Dermis blood vessel endothelial cell (primary cell): ENCODE measurements at places on chromosomes 16 and 17. TPM values are rescaled to one million over a fixed set of nuclear protein-coding genes. Genes with fewer than 3 reads are reported as not detected.
A peak's percentile ranks its signal among the peaks of the same experiment; 100 is the strongest.

CD300H gene
- total RNA-seq, result not detected in 2 replicates

GP1BA gene
- not detected in 2 replicates for total RNA-seq

DNA sequence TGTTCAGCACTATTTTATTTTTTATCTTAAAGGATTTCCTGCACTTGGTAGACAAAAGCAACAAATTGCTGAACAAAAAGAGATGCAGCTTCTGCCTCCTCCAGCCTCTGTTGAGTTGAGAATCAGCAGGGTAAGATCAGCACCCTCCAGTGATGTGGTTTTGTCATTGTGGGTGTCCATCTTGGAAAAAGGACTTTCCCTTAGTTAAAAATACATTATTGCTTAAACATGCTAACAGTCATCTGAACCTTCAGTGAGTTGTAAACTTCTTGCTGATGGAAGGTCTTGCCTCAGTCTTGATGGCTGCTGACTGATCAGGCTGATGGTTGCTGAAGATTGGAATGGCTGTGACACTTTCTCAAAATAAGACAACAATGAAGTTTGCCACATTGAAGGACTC lies 101.2 kb downstream of the PHKB start:
- DNase-seq, result no peak

DNA sequence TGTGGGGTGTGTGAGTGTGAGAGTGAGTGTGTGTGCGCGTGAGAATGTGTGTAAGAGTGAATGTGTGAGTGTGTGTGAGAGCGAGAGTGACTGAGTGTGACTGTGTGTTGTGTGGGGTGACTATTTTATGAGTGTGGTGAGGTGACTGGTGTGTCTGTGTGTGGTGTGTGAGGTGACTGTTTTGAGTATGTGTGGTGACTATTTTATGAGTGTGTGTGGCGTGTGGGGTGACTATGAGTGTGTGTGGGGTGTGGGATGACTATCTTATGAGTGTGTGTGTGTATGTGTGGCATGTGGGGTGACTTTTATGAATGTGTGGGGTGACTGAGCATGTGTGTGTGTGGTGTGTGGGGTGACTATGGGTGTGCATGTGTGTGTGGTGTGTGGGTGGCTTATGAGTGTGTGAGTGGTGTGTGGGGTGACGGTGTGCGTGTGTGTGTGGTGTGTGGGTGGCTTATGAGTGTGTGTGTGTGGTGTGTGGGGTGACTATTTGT lies 152.9 kb upstream of the PLCG2 start:
- no peak for DNase-seq

DNA sequence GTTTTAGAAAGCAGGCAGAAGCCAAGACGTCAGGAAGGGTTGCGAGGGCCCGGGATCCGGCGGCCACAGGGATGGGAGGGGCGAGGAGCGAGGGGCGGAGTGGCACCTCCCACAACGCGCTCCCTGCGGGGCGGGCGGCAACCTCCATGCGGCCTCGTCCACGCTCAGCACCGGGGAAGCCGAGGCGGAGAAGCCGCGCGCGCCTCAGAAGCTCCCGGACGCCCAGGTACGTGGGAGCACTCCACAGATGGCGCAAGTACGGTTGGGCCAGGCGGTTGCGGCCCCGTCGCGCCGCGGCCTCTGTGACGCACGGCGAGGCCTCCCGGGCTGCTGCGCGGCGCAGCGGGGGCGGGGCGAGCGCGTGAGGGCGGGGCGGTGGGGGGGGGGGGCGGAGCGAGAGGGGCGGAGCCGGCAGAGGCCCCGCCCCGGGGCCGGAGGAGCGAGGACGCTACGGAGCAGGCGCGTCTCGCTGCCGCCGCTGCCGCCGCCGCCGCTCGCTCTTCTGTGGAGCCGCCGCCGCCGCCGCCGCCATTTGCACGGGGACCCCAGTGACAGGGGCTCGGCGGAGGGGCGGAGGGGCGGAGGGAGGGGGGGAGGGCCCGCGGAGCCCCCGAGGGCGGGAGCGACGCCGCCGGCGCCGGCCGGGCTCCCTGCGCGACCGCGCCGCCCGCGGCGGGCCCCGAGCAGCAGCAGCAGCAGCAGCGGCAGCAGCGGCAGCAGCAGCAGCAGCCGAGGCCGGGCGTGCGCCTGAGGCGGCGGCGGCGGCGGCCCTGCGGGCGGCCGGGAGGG lies at the start of gene TENT4B:
Gene TENT4B (plus strand): TSS at position 500 of the 789 bp plus-strand sequence. CDS start 316 bp downstream, outside the sequence.
- peak; percentile 89 for DNase-seq

CFAP97D1 gene
- total RNA-seq, result not detected in 2 replicates

GRCh38 chr16:24694931-24695330 lies 34.5 kb upstream of the TNRC6A start:
- no peak for DNase-seq

GPRC5C gene
- total RNA-seq, result 1.8 and 2.0 TPM in 2 replicates

DNA sequence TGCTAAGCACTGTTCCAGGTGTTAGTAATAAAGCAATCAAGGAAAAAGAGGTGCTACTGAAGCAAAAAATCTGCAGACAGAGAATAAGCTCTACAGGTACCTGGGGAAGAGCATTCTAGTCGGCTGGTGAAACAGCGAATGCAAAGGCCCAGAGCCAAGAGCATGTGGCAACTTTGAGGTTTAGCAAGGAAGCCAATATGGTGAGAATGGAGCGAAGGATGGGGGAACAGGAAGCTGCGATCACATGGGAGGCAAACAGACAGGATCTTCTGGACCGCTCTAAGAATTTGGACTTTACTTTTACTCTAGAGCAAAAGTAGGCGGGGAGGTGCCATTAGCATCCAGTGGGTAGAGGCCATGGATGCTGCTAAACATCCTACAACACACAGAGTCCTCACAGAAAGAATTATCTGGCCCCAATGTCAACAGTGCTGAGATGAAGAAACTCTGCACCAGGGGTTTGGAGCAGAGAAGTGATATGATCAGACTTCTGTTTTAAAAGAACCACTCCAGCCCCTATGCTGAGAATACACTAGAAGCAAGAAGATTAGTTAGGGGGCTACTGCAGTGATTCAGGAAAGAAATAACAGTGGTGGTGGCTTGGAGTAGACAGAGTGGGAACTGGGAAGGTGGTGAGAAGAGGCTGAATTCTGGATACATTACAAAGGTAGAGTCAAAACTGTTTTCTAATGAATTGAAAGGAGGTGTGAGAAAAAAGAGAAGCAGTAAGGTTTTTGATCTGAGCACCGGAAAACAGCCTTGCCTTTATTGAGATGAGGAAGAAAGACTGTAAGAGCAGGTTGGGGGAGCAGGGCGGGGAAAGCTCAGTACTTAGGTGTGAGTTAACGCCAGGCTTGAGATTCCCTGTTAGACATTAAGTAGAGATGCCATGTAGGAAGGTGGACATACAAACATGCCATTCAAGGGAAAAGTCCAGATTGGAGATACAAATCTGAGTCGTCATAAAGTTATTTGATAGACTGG lies 11.0 kb downstream of the EFTUD2 start:
- DNase-seq, result no peak

GRCh38 chr16:74140557-74140956 lies 156.1 kb upstream of the PSMD7 start:
- no peak for DNase-seq
